ENCODE measurements at places on chromosomes 12 and 14.

DNA sequence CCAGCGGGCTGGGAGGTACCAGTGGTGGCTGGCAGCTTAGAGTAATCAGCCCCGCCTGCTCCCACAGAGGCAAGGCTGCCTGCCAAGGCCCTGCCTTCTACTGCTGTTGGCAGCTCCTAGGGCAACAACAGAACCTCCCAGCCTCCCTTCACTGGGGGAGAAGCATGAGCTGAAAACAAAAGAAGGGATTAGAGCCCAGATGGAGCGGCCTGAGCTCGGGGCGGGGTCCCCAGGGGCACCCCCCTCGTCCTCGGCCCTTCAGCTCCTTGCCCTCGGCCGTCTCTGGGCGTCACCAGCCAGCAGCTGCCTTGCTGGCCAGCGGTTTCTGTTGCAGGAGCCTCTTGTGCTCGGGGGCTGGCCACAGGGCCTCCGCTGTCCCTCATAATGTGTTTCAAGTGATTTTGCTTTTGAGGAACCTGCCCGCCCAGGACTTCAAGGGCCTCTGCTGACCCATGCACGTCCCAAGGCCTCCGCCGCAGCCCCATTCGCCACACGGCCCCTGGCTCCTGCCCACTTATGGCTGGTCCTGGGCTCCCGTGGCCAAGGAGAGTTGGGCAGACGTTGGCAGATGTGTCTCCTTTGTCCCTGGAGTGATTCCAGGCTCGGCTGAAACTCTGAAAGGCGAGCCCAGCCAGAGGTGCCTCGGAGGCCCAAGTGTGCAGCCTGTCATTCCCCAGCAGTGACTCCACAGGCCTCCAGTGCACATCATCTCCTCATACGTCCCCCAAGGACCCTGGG, 49.7 kb downstream of the PSMA6 start:
- peak; percentile 98 for DNase-seq

GRCh38 chr12:22287776-22288621, 46.5 kb downstream of the ST8SIA1 start:
- no peak for DNase-seq

GRCh38 chr14:101040538-101041442, 137.3 kb upstream of the RTL1 start:
- DNase-seq = no peak

- no peak for DNase-seq
Measured at GRCh38 chr14:64159588-64159987, 134.6 kb downstream of the ESR2 start.

DNA sequence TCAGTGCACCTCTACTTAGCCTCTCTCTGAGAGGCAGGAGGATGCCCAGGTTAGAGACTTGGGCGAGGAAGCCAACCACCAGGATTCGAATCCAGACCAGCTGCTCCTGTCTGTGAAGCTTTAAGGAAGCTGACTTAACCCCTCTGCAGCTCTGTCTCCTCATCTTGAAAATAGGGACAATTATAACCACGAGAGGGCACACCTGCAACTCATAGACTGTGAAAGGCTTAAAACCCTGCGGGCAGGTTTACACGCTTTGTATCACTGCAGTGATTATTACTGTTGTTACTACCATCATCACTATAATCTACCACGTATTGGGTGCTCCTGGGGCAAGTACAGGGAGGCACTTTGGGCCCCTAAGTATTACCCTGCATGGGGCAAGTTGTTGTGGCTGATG, 379.8 kb downstream of the VRK1 start:
- no peak for DNase-seq

- DNase-seq = peak; percentile 73
Measured at GRCh38 chr14:69712599-69713088, 54.3 kb upstream of the SRSF5 start.
